ENCODE measurements at places on chromosomes 6 and 20. TPM values are rescaled to one million over a fixed set of nuclear protein-coding genes. Genes with fewer than 3 reads are reported as not detected.

PCSK2 gene
- not detected for total RNA-seq

COL19A1 gene
- total RNA-seq, result not detected

FAM83B gene
- not detected for total RNA-seq

BMP7 gene
- not detected for total RNA-seq

SLC26A8 gene
- total RNA-seq, result not detected

RAD21L1 gene
- not detected for total RNA-seq

PRICKLE4 gene
- not detected for total RNA-seq

ABHD16B gene
- total RNA-seq, result not detected

IMPG1 gene
- total RNA-seq, result not detected

FKBP1C gene
- total RNA-seq, result 0.13 TPM

APOBEC2 gene
- not detected for total RNA-seq

LHFPL5 gene
- not detected for total RNA-seq

HLA-G gene
- total RNA-seq, result not detected

FKBP1A gene
- total RNA-seq, result 162 TPM

JAG1 gene
- total RNA-seq, result 4.8 TPM

BANF2 gene
- not detected for total RNA-seq

NMBR gene
- total RNA-seq, result not detected

POM121L2 gene
- total RNA-seq, result not detected

GMPR gene
- 2.2 TPM for total RNA-seq

OR2H2 gene
- total RNA-seq, result not detected

GNL1 gene
- 62.3 TPM for total RNA-seq

ATP6V1G2 gene
- 0.89 TPM for total RNA-seq

NRSN1 gene
- not detected for total RNA-seq

GATA5 gene
- total RNA-seq, result not detected

SLC24A3 gene
- total RNA-seq, result not detected

KCNB1 gene
- total RNA-seq, result 0.11 TPM

SIRPB1 gene
- 0.54 TPM for total RNA-seq

LRRC73 gene
- 1.6 TPM for total RNA-seq

TBXT gene
- total RNA-seq, result not detected

VIP gene
- 0.32 TPM for total RNA-seq

GRM1 gene
- total RNA-seq, result not detected

SH3BGRL2 gene
- total RNA-seq, result 2.2 TPM

RSPO3 gene
- 0.13 TPM for total RNA-seq

CCDC170 gene
- total RNA-seq, result 0.11 TPM

ZNF343 gene
- total RNA-seq, result 11.0 TPM

MCCD1 gene
- total RNA-seq, result not detected

AGER gene
- total RNA-seq, result 0.22 TPM
